Activated naive CD8-positive, alpha-beta T cell treated with anti-CD3 and anti-CD28 coated beads, Interleukin-2, amount 50 U/mL, for 16 hours (primary cell): ENCODE measurements at places on chromosomes 3 and 15.

- DNase-seq, result no peak
These were observed 64.8 kb upstream of the ABHD2 start for GRCh38 chr15:89023311-89023961.

- DNase-seq, result no peak
These were observed 3.3 kb upstream of the RBSN start for GRCh38 chr3:15102256-15102655.

GRCh38 chr15:85063522-85064079 is 81.9 kb downstream of the PDE8A start:
- DNase-seq, result no peak

- no peak for DNase-seq
These were observed 14.8 kb upstream of the SH3BP5 start for GRCh38 chr3:15347063-15347736.

- no peak for DNase-seq
These were observed 5.9 kb upstream of the ADGRG7 start for GRCh38 chr3:100603469-100603868.

DNA sequence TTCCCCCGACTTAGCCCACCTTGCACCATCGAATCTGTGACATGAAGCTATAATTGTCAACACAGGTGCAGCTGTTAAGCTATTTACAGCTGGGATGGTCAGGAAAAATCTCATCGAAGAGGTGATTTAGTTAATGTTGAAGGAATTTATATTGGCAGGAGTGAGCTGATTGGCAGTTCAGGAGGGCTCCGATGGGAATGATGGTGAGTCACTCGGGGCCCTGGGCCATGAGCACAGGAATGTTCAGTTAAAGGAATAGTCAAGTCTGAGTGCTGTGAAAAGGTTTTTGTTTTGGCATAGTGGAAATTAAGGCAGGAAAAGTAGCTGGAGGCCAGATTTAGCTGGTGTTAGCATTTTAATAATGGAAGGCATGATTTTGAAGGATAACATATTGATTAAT is 95.7 kb downstream of the OXSM start:
- no peak for DNase-seq

- no peak for DNase-seq
These were observed 50.6 kb upstream of the FAM174B start for GRCh38 chr15:92706201-92706600.

- no peak for DNase-seq
These were observed 8.3 kb downstream of the POLG start for GRCh38 chr15:89326316-89326715.

DNA sequence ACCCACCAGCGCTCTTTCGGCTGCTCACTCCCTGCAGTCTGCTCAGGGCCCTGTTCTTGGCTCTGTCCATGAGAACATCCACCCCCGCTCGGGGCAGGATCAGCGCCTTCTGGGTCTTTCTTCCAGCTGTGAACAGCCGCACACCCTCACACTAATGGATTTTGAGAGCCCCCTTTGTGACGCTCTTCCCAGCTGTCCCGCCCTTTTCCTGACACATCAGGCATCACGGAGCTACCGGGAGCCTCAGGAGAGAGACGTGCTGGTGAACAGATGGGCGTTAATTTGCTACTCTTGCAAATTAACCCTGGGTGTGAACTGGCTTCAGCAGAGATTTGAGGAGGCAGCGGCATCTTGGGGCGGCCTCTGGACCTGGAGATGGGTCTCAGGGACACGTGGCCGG is 113.0 kb downstream of the TMEM266 start:
- DNase-seq, result no peak

DNA sequence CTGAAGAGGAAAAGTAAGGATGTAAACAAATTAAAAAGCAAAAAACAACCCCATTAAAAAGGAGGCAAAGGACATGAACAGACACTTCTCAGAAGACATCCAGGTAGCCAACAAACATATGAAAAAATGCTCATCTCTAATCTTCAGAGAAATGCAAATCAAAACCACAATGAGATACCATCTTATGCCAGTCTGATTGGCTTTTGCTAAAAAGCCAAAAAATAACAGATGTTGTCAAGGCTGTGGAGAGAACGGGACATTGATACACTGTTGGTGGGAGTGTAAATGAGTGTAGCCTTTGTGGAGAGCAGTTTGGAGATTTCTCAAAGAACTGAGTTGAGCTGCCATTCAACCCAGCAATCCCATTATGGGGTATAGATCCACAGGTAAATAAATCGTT is 18.6 kb upstream of the RGMA start:
- DNase-seq, result no peak

GRCh38 chr3:126551121-126551838 is 7.5 kb downstream of the C3orf22 start:
- no peak for DNase-seq

DNA sequence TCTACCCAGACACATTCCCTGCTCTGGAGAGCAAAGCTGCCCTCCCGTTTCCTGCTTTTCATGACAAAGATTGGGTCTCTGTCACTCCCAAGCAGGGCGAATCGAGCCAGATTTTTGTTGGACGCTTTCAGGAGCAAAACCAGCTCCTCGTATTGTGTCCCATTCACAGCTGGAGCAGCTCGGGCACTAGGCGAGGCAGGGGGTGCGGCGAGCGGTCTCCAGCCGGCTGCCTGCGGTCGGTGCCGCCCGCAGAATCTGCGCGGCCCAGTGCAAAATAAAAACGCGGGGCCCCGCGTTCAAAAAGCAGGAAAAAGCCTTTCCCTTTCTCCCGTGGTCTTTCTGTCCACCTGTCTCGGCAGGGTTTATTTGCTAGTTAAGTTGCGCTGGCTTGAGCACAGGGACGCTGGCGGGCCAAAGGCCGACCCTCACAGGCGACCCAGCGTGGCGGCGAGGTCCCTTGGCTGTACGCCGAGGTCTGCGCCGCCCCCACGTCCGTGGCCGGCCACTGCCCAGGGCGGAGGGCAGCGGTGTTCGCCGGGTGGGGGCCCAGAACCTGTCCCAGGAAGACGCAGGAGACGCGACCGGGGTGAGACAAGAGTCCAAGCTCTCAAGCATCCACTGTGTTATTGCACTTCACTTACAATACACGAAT is 71.2 kb downstream of the CYP19A1 start:
- DNase-seq, result no peak

- no peak for DNase-seq
These were observed 109.4 kb upstream of the SAMMSON start for GRCh38 chr3:69890084-69890483.

GRCh38 chr15:50777042-50777441 is 11.5 kb upstream of the SPPL2A start:
- no peak for DNase-seq

DNA sequence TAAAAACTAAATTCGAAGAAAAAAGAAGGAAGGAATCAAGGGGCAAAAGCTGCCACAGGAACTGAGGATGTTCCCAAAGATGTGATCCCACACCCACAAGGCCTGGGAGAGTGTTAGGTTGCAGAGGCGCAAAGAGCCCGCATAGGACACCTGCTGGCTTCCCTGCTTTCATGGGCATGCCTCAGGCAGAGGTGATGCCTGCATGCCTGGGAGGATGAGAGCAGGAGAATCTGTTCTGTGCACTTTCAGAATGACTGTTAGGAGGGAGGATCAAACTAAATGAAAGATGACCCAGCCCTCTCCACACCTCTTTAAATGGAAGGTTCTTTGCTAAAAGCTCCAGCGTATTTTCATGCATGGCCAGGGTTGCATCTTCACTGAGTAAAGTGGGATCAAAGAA is 162.4 kb downstream of the PLCL2 start:
- no peak for DNase-seq

DNA sequence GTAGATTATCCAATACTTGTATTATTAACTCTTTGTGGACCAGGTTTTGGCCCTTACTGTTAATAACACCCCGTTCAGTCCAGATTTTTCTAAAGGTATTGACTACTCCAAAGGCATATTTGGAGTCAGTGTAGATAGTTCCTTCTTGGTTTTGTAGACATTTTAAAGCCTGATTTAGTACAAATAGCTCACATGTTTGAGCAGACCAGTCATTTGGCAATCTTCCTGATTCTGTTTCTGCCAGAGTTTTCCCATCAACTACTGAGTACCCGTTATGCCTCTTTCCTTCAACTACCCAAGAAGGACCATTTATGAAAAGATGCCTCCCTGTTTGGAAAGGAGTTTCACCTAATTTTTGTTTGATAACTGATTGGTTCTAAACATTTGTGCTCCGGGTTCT is 82.0 kb downstream of the CHCHD4 start:
- no peak for DNase-seq

GRCh38 chr15:70247281-70247680 is 149.6 kb upstream of the TLE3 start:
- no peak for DNase-seq

DNA sequence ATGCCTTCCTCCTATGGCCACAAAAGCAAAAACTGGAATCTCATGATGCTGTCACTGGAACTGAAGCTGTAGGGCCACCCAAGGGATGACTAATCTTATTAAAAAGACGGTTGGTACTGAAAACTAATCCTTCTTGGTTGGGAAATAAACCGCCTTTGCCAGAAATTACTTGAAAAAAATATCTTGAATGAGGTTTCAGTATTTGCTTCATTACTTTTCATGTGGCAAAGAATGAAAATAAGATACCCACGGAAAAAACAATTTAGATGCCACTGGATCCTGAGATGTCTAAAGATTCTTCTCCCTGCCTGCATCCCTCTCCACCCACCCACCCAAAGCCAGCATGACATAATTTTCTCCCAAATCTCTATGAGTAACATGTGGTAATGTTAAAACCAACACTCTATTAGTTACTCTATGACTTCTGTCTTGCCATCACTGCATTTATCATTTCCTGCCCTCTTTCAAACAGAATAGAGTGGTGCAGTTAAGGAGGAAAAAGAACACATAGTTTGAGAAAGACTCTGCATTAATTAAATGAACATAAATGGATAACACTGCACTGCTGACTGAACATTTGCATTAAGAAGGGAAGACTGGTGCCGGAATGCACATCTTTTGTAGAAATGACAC is 111.8 kb upstream of the DPH6 start:
- DNase-seq, result no peak

DNA sequence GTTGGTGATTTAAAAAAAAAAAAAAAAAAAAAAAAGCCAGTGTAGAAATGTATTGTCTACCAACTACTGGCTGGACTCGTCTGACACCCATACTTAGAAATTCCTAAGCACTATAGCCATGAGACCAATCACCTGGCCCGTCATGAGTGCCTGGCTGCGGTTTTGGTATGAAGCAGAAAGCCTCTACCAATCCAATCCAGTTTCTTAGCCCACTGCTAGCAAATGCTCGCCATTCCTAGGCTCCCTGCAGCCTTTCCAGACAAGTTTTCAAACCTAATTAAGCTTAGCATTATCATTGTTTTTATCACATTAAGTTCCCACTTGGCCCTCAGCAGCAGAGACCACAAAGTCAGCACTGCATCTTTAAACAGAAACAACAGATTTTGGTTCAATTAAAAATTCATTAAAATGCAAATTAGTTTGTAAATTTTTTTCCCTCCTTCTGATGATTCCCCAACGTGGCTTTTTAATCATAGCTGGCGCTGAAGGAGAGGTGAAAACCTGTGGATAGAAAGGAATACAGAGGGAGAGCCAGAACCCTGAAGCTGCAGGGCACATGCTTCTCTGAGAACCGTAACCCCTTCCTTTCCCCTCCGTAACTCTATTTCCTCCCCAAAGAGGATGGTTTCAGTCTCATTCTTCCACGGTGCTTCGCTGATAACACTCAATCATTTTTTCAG is 32.2 kb upstream of the ST8SIA2 start:
- no peak for DNase-seq

- DNase-seq, result no peak
These were observed 30.8 kb upstream of the BHLHE40 start for GRCh38 chr3:4948395-4948794.

DNA sequence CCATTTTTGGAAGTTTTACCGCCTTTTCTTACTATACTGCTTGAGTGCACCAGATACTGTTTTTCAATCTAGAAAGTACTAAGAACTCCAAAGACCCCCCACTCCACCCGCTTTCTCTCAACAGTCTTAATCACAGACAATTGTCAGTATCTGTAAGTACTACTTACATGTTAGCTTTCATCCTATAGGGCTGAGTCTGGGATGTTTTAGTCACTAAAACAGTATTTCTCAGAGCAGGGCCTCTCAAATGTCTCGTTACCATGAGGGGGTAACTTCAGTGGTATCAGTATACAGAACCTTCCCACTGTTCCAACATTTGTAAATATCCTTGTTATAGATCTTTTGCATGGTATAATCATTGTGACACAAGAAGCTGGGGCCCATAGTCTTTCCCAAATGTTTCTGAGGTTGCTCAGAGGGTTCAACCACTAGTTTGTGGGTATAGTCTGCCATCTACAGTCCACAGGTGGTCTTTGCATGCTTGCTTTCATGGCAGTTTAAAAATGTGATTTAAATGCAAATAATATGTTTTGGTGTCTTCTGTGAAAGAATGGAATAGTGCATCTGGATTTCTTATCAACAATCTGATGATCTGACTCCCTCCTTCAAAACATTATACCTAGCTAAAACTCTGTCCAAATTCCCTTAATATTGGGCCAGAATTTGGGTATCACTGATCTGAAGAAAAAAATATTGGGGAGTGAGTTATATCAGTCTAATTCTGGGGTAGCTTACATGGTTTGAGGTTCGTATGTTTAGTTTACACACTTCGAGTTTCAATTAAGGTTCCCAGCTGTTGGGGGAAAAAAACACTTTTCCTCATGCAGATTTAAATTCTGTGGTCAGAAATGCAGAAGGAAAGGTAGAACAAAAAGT is 18.0 kb upstream of the DNAJC13 start:
- no peak for DNase-seq

DNA sequence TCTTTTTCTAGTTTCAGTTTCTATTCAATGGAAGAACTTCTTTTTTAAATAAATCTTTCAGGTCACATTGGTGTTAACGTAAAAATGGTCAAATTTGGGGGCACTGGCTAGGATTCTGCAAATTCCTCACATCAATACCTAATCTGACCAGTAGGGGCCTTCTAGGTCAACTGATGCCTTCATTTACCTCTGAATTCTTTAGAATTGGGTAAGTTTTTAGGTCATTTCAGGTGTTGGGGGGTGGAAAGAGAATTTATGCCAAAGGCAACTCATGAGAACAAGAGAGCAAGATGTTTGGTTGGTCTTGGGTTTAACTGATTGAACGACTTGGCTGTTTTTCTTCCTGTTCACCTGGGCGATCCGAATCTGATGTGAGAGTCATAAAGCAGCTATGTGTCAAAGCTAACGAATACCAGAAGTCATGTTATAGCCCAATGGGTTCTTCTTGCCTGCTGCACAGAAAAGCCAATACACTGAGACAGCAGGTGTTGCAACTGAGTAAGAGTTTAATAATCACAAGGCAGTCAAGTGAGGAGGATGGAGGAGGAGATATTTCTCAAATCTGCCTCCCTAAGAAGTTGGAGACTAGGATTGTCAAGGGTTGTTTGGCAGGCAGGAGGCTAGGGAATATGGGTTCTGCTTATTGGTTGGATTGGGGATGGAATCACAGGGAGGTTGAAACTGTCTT is 15.3 kb downstream of the LRRC49 start:
- no peak for DNase-seq
